ENCODE measurements at places on chromosomes 7 and 10. TPM values are rescaled to one million over a fixed set of nuclear protein-coding genes. Genes with fewer than 3 reads are reported as not detected.

- DNase-seq, result no peak
Observed at GRCh38 chr7:101378751-101379174, 16.1 kb downstream of the COL26A1 start.

DNA sequence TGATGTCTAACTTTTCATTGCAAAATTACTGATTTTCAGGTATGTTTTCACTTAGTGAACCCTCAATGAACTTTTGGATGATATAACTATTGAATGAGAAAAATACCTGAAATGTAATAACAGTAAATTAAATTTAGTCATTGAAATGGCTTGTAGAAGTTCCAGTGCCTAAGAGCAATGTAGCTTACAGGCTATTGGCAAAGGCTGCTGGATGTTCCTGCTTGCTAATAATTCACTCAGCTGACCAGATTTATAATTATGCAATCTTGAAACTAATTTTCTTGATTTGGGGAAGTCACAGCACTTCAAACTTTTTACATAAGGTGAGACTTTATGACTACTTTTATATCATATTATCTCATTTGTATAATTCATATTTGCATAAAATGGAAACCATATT lies 73.2 kb downstream of the SORBS1 start:
- DNase-seq, result no peak

DNA sequence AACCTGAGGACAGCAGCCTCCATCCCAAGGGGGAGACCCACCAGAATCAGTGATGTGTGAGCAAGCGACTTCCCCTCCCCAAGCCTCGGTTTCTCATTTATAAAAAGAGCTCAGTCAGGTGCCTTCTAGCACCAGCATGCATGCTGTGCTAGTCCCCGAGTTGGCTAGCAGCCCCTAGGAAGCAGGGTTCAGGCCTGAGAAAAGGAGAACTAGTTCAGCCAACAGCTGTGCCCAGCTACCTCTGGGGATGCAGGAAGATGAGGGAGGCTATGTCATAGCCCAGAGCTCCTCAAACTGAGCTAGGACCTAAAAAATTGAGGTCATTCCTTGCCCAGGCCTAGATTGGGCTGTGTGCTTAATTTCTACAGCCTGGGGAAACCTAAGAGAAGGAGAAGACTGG lies 13.7 kb downstream of the DRGX start:
- no peak for DNase-seq

DNA sequence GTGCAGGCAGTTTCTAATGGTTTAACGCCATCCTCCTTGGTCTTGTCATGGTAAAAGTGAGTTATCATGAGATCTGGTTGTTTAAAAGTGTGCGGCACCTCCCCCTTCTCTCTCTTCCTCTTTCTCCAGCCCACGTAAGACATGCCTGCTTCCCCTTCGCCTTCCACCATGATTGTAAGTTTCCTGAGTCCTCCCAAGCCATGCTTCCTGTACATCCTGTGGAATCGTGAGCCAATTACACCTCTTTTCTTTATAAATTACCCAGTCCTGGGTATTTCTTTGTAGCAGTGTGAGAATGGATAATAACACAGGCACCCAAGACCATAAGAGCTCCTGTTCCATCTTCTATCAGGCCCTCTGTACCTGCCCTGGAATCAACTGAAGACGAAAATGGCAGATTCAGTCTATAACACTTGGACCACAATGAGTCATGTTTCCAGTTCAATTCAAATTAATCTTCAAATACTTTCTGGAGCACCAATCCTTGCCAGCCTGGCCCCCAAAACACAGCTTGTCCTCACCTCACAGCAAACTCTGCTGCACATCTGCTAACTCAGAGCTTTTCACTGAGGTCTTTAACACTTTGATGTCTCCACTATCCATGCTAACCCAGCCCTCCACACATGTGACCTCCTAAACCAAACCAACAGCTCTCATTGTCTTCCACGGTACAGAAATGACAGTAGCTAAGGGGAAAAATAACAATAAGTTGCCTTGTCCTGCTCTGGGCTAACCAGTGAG lies 73.2 kb downstream of the SFMBT2 start:
- DNase-seq, result peak; percentile 28

PLAU gene
- 0.26 TPM for total RNA-seq

RHOBTB1 gene
- total RNA-seq, result not detected

- DNase-seq, result no peak
Observed at GRCh38 chr10:75643944-75644692, 212.7 kb downstream of the LRMDA start.

GRCh38 chr10:58258977-58259692 lies 8.6 kb downstream of the IPMK start:
- DNase-seq, result no peak

- peak; percentile 33 for DNase-seq
Observed at GRCh38 chr7:158695726-158696452, 8.7 kb downstream of the NCAPG2 start.

GRCh38 chr10:122021379-122021778 lies 32.4 kb downstream of the TACC2 start:
- DNase-seq, result no peak

OGA gene
- total RNA-seq, result 96.3 TPM

- DNase-seq, result no peak
Observed at GRCh38 chr7:149050941-149051340, 22.6 kb upstream of the PDIA4 start.

Data from activated naive CD4-positive, alpha-beta T cell treated with anti-CD3 and anti-CD28 coated beads for 36 hours (primary cell).